NCI-H1417 (cell line): ENCODE measurements at places on chromosomes 1 and 21.

DNA sequence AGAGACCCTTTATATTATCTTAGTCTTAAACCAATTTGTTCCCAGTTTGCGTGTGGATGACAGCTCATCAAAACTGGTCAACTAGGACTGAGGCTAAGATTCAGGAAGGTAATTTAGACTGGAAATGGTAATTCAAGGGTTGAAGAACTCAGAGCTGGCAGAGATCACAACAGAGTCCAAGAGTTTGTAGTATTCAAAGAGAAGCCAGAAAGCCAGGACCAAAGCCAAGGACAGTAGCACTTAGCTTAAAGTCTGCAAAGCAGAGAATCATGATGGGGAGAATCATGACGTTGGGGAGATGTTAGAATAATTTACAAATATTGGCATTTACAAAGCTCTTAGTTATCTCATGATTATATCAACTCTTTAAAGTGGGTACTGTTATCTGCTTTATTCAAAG lies 32.6 kb downstream of the RNF11 start:
- DNase-seq: no peak

GRCh38 chr1:32818804-32819541 lies 1.5 kb downstream of the S100PBP start:
- no peak for DNase-seq

- DNase-seq: no peak
Observed at GRCh38 chr1:15460708-15461095, 4.2 kb downstream of the CELA2A start.

DNA sequence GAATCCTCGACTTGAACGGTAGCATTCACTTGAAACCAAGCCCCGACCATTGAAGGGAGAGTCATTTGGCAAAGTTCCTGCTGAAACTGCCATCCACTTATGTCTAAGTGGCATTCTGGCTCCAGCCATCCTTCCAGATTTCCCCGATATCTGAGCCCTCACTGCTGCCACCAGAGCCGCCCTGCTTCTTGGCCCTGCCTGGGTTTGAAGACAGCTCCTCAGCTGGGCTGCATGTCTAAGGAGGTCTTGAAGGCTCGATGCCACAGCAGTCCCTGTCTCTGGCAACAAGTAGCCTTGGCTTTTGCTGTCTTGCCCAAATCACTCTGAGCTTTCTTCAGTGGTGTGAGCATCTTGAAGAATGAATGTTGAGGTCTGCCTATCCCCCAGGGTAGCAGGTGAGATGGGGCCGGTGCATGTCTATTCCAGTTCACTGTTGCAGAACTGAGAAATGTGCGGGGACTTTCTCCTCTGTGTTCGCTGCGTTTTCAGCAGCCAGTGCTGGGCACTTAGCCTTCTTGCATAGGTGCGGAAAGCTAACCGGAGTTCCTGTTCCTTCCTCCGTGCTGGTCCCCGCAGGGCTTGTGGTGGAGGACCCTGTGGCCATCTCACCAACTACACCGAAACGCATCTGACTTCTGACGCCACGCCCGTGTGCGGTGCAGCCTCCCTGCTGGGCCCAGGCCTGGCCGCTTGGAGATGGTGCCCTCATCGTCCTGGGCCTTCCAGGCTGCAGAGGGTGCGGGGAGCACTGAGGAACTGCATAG lies 29.2 kb downstream of the MAN1C1 start:
- DNase-seq: peak; percentile 49

DNA sequence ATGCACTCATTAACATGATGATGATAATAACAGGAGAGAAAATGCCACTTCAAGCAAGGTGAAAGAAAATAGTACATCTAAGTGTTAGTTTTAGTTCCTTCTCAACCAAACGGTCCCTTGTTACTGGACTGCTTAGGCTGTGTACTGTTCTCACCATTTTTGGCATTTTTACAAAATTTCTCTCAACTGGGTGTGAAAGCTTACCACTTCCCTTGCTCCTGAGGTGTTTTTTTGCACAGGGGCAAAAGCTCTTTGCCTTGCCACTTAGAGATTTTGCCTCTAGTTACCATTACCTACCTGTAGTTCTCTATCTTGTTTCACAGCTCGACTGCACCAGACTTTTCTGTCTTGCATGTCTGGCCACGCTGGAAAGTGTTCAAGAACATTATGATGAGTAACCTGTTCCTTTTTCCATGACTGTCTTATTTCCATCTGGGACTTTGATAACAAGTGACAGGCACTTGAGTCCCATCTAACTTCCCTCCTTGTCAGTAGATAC lies 10.7 kb downstream of the NEK7 start:
- DNase-seq: no peak

- DNase-seq: no peak
Observed at GRCh38 chr1:236421022-236421421, 26.9 kb downstream of the EDARADD start.

GRCh38 chr21:16047904-16048303 lies 318.1 kb downstream of the USP25 start:
- DNase-seq: no peak

GRCh38 chr1:183438060-183438459 lies 19.9 kb upstream of the NMNAT2 start:
- DNase-seq: no peak

- DNase-seq: no peak
Observed at GRCh38 chr21:42835211-42835610, 44.1 kb downstream of the WDR4 start.

DNA sequence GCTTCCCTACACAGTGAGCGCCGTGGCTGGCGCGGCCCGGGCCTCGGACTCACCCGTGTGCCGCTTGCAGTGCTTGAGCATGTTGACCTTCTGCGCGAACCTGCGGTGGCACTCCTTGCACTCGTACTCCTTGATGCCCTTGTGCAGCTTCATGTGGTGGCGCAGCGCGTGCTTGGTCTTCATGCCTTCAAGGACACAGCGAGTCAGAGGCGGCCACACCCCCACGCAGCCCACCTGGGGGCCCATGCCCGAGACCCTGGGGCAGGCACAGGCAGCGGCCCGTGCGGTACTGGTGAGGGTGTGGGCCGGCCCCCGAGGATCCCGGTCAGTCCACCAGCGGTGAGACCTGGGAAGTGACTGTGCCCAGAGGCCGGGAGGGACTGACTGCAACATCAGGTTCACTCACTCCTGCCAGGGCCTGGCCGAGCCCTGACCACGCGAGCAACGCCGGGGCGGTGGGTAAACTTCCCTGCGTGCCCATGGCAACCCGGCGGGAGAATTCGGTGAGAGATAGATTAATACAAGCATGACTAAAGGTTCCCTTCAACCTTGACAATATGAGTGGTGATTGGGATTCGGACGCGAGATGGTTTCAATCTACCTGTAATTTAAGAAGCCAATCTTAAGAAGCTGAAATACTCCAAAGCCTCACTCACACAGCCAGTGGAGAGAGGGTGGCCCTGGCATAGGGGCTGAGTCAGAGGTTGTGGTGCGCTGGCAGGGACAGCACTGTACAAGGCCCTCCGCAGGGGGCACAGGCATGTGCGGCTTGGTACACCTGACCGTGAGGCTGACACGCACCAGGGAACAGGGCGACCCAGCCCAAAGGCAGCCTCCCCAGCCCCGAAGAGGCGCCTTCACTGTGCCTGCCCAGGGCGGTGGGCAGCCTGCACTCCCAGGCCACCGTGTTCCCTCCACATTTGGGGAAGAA lies 49.1 kb upstream of the RIPK4 start:
- DNase-seq: no peak

DNA sequence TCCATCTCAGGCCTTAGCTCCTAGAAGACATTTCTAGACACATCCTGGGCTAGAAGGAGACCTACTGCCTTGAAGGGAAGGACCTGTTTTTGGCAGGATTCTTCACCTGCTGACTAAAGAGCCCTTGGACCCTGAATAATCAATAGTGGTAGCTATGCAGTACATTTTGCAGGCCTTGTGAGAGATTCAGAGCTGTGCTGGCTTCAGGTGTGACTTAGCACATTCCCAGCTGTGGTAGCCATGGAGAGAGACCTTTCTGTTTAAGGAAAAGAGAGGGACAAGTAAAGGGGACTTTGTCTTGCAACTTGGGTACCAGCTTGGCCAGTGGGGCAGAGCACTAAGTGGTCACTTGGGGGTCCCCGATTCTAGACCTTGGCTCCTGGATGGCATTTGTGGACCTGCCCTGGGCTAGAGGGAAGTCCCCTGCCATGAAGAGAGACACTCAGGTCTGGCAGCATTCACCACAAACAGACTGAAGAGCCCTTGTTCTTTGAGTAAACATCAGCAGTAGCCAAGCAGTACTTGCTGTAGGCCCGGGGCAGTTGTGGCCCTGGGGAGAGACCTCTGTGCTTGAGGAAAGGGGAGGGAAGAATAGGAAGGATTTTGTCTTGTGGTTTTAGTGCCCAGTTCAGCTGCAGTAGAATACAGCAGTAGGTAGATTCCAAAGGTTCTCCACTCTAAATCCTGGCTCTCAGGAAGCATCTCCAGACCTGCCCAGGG lies 26.2 kb upstream of the CD1A start:
- no peak for DNase-seq

- DNase-seq: peak; percentile 9
Observed at GRCh38 chr1:181251001-181251712, 162.7 kb downstream of the IER5 start.

- DNase-seq: no peak
Observed at GRCh38 chr1:151827853-151828252, 3.7 kb downstream of the RORC start.

GRCh38 chr1:205505076-205505729 lies 734 bp downstream of the CDK18 start:
- peak; percentile 73 for DNase-seq

DNA sequence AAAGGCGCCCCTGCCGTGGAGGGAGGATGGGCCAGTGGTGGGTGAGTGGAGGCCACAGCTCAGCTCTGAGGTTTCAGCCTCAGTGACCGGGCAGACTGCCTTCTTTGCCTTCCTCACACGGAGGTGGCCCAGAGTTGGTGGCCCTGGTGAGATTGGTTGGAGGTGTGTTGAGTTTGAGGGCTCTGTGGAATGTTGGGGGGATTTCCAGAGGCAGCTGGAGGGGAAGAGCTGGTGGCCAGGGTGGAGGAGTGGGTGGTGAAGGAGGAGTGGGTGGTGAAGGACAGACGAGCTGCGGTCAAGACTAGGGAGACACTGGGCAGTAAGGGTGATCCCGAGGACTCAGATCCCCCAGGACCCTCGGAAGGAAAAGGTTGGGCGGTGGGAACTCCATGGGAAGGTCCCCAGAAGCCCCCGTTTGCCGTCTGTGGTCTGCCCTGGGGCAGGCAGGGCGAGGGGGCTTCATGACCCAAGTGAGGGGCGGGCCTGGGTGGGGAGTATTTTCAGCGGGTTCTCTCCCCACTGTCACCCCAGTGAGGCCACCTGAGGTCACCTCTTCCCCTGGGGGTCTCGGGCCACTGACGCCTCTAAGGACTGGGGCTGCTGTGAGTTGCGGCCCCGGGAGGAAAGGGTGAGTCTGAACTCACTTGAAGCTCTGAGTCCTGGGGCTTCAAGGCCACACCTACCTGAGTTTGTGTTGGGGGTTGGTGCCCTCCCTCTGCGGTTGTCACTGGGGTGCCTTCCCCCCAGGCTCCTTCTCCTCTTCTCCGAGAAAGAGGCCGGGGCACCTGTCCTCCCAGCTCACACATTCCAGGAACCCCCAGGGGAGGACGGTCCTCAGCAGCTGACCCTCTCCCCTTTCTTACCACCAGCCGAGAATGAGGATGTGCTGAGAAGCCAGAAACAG lies 22.7 kb upstream of the PIK3CD start:
- DNase-seq: no peak

- DNase-seq: no peak
Observed at GRCh38 chr1:24644100-24644384, 940 bp downstream of the SRRM1 start.

- DNase-seq: no peak
Observed at GRCh38 chr1:200888349-200888838, 6.3 kb upstream of the INAVA start.

DNA sequence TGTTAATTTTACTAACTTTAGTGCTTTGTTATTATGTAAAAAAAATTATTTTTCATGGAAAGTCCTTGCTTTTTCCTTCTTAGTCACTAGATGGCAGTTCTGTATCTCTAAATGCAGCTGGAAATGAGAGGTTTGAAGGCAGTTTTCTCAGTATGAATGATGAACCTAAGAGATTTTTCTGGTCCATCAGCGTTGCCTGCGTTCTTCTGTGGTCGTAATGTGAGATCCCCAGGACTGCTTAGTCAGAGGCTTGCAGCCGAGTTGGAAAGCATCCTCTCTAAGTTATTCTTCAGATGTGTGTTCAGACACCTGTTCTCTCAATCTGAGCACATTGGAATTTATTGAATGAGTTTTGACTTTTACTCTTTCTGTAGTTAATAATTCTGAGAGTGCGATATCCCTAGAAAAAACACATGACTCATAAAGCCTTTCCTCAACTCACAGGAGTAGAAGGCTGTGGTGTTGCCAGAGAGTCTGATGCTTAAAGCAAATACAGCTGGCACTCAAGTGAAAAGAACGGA lies 99.3 kb downstream of the FMN2 start:
- no peak for DNase-seq

- no peak for DNase-seq
Observed at GRCh38 chr1:149936170-149936991, at the start of gene MTMR11. TSS of gene MTMR11 (minus strand) at chr1:149936879. CDS start at chr1:149936647, 232 bp downstream.

DNA sequence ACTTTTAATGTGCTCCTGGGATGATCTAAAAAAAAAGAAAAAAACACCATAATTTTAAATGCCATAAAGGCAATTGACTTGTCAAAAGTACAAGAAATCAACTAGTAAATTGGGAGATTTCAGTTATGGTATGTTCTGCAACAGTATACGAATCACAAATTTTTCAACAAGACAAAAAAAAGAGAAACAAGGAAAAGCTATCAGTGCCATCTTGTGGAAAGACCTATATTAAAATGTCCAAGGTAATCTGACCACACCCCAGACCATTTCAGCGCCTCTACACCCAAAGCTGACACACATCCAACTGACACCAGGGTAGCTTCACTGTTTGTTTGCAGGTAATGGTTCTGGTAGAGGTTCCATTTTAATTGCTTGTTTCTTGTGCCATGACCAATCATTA lies 5.0 kb upstream of the DUSP23 start:
- no peak for DNase-seq

- DNase-seq: no peak
Observed at GRCh38 chr1:201205036-201205435, 14.4 kb downstream of the IGFN1 start.

- DNase-seq: no peak
Observed at GRCh38 chr1:58857680-58858673, 74.1 kb upstream of the JUN start.

DNA sequence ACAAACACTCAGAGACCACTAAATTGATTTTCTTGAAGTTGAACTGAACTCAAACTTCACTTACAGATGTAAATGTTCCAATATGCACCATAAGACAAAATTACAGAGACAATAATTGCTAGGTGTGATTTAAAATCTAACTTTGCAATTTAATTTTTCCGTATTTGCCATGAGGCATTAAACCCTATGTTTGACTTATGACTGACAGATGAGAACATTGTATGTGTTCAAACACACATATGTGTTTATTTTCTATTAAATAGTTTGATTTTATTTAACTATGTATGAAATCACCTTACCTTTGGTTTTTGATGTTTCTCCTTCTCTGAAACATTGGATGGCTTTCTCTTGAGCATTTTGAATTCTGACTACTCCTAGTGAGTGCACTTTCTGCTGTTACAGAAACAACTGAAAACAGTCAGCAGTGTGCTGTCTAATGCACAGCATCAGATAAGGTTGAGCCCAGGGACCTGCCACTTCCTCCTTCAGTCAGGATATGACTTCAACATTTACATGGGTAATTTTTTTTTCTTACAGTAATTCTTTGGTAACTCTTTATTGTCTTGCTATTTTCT lies at the start of gene SAMSN1:
Gene SAMSN1 (minus strand): TSS at position 410 of the 575 bp plus-strand sequence. CDS start 54 bp downstream, at position 356.
- no peak for DNase-seq

- DNase-seq: peak; percentile 67
Observed at GRCh38 chr1:110674337-110675059, at the start of gene KCNA3. TSS of gene KCNA3 (minus strand) at chr1:110674940. CDS start at chr1:110674809, 131 bp downstream.

GRCh38 chr1:221612047-221612777 lies 129.7 kb downstream of the DUSP10 start:
- DNase-seq: no peak

GRCh38 chr1:110453829-110454228 lies 2.9 kb downstream of the PROK1 start:
- no peak for DNase-seq
